Urinary bladder (tissue), 4 donors: ENCODE measurements at places on chromosomes 2 and 18. TPM values are rescaled to one million over a fixed set of nuclear protein-coding genes. Genes with fewer than 3 reads are reported as not detected.

The CCDC150 gene
- 9.8 TPM for total RNA-seq

The MOCOS gene
- 0.95 TPM for total RNA-seq

The LCT gene
- total RNA-seq: not detected

The MALL gene
- total RNA-seq: 24.4 TPM

DNA sequence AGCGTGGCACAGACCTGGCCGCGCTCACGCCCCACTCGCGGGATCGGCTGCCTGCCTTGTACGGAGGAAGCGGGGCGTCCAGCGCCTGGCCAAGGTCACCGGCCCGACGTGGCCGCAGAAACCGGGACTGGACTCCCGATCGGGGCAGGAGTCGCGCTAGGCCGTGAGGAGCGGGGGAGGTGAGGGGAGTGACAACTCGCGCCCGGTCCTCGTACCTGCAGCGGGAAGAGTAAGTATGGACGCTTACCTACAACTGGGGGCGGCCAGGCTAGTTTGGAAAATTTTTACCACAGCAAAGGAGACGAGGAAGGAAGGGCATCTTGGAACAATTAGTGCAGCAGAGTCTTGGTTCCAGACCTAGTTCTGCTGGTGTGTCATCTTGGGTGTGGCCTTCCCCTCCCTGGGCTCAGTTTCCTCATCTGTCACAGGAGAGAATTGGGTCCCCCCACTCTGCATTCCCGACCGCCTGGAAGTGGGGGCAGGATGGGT, 693 bp downstream of the UBE2F start:
- DNase-seq: no peak

DNA sequence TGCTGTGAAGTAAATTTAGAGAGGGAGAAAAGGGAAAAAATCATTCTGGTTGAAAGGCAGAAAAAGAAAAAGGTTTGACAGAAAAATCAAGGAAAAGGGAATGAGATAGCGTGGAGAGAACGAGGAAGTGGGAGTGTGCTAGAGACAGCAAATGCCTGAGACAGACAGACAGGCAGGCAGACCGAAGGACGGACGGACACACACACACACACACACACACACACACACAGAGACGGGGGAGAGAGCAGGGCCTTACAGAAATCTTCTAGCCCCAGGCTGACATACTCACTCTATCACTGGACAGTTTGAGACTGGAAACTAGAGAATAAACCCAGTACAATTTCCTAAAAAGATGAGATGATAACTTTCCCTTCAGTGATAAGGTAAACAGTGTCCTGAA, 238.4 kb downstream of the ZNF521 start:
- no peak for DNase-seq

DNA sequence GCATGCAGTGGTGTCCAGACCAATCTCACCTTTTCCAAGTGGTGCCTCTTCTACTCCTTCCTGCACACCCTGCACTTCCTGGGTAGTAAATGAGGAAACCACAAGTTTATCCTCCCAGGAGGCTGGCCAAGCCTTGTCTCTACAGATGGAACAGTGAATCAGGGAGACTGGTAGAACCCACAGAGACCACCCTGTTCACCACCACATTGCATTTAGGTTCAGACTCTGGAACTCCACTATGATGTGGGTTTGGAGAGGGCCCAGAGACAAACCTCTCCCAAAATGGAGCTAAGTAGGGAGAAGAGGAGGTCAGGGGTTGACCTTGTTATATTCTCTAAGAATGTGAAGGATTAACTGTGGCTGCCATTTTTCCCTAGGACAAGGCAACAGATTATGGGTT, 102.8 kb upstream of the FZD7 start:
- no peak for DNase-seq

GRCh38 chr18:80115035-80115434, 6.0 kb downstream of the ADNP2 start:
- no peak for DNase-seq

GRCh38 chr2:127041259-127041970, 65.5 kb downstream of the BIN1 start:
- no peak for DNase-seq

DNA sequence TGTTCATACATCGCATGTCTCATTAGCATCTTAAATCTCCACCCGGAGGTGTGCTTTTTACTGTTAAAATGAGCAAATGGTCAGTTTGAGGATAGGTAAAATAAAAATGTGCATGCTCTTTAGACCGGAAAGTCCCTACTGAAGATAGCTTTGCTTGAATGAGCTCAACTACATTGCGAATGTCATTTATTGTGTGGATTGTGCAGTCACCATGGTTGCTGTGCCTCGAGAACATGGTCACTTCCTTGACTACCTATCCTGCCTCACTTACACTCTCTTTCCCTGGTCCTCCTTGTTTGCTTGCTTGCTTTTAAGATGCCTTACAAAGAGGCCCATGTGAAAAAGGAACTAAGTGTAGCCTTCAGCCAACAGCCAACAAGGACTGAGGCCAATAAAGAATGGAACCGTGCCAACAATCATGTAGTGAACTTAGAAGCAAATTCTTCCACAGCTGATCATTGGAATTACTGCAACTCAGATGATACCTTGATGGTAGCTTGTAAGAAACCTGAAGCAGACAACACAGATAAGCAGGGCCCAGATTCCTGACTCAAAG, 72.2 kb upstream of the BARD1 start:
- peak; percentile 11 for DNase-seq

GRCh38 chr2:240139666-240140393, 628 bp downstream of the OTOS start:
- DNase-seq: no peak

DNA sequence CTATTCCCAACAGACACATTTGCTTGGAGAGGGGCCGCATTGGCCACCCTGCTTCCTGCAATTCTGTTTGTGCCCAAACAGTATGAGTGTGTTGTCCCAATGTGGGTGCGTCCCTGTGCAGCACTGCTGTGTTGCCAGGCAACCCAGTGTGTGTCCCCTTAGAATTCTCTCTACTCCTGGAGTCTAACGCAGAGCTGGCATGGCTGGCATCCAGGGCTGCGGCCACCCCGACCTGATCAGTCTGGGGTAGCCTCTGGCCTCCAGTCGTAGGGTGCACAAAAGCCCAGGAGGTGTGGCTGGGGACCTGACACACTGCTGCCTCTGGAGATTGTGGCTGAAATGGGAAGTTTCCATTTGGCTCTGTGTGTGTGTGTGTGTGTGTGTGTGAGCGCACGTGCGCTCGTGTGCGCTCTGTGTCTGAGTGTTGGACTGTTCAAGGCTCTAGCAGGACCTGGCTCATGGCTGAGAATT, 48.0 kb downstream of the TEX44 start:
- DNase-seq: no peak

- DNase-seq: no peak
Measured at GRCh38 chr2:228949831-228950230, 321.3 kb downstream of the PID1 start.

DNA sequence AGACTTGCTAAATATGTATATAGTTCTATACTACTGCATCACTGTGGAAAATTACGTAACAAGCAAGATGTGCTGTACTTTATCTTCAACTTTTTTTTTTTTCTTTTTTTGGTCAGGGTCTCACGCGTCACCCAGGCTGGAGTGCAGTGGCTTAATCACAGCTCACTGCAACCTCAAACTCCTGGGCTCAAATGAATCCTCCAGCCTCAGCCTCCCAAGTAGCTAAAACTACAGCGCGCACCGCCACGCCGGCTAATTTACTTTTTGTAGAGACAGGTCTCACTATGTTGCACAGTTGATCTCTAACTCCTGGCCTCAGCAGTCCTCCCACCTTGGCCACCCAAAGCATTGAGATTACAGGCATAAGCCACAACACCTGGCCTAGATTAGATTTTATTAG, 68.0 kb downstream of the COX7A2L start:
- DNase-seq: no peak

- no peak for DNase-seq
Measured at GRCh38 chr18:3814816-3815215, 364.8 kb downstream of the TGIF1 start.

DNA sequence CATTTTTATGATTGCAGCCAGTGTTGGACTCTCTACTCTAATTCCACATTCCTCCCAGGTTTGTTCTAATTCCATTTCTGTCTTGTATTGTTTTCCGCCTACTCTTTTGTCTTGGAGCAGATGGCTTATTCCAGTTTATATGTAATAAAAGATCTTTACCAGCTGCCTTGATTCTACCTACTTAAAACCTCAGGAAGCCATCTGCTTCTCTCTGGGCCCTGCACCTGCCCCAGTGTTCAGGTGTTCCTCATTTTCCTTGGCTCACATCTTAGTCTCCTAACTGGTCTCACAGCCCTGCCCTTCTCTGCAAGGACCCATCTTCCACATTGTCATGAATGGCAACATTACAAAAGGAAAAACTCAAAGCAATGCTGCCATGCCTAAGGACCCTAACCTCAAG, 21.0 kb upstream of the IL37 start:
- DNase-seq: no peak

DNA sequence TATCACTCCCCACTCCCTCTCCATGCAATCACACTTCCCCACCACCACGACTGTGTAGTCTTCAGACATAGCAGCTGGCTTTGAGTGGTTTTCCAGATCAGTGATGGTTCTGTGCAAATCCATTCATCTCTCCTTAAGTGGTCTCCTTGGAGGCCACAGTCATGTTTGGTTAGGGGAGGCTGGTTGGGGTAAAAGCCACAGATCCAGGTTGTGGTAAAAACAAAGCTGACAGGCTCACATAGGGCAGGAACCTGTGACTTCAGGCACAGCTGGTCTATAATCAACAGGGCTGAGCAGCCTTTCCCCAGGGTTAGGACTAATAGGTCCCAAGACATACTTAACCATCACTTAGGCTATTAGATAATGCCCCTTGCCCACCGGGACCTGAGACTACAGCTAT, 46.2 kb upstream of the FZD7 start:
- no peak for DNase-seq

DNA sequence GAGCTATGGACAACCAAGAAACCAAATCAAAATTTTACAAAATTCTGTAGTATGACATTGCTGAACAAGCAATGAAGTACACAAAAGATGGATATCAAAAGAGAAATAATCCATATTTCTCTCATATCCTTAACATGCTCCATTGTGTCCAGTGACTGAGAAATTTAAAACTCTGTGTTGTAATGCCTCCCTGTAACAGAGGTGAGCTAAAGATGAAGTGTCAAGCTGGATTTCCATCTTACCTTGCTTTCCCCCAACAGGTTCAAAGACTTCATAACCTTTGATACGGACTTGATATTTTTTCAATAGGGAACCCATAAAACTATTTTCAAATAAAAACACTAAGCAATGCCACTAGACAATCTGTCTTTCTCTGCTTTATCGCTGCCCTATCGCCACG, 95.7 kb upstream of the SERTAD2 start:
- DNase-seq: no peak

DNA sequence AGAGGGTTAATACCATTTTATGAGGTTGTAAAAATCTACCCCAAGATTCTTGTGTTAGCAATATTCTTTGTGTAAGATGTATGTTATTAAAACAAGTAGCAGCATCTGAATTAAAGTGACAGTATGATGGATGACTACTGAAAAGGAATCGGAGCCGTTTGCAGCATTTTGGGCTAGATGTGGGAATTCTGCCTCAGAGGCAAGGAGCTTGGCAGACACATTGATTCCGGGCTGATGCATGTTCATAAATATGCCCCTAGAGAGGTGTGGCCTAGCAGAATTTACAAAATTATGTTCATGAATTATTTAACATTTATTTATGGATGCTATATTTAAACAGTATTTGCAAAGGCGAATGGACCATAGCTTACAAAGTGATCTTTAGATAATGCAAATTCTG, 389.0 kb upstream of the ETAA1 start:
- no peak for DNase-seq

DNA sequence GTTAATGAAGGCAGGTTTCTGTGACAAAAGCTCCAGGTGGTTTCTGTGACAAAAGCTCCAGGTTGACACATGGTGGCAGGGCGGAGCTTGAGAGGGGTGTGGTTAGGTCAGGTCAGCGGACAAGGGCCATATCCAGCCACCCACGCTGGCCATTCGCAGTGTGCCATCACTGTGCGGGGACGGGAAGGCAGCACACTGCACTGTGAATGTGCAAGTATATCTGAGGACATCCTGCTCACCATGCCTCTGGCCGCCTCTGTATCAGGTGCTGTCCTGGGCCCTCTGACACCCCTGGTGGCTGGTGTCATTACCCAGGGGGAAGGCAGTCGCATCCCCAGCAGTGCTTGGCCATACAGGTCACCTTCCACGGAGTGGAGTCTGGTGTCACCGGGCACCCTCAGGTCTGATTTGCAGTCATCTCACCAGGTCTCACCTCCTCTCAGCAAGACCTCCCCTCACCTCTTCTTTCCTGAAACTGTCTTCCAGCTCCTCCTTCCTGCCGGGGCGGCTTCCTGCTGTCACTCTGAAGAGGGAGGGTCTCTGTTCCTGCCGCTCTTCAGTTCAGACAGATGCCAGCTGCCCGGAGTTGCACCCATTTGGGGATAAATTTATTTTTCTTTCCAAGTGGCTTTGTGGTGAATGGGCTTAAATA, 34.9 kb downstream of the CTIF start:
- no peak for DNase-seq

DNA sequence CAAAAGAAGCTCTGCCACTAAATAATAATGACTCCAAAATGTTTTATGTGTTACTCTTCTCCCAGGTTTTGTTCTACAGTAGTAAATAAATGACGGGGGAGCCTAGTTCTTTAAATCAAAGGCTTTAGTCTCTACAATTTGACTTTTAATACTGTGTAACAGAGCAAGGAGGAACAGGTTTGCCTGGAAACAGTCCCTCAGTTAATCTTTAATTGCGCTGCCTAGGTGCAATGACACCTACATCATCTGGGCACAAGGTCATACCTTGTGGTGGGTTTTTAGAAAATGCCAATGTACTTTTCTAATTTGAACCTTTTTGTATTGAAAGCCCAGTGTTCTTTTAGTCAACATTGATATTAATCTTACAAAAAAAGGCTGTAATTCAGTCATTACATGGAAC, 287.3 kb upstream of the SETBP1 start:
- peak; percentile 21 for DNase-seq

DNA sequence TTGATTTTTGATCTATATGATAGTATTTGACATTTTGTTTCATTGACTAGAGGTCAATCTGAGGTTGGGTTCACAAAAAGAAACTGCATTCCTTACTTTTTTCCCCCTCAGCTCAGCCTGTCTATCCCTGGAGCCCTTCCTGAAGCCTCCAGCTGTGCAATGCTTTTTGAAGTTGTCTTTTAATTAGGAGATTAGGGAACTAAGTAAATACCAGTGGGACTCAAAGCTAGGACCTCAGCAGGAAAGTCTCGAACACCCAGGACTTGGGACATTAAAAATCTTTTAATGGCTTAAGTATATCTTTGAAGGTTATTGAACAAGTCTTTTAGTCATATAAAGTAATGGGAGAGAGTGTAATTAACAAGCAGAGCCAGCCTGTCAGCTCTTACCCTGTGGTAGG, 220.2 kb downstream of the PDE11A start:
- no peak for DNase-seq
